ENCODE measurements at places on chromosomes 1 and 21. TPM values are rescaled to one million over a fixed set of nuclear protein-coding genes. Genes with fewer than 3 reads are reported as not detected.
A peak's percentile ranks its signal among the peaks of the same experiment; 100 is the strongest.

The BMP8A gene
- total RNA-seq: 0.55 TPM

The SPATA21 gene
- total RNA-seq: not detected

- peak; percentile 63 for DNase-seq
Measured at GRCh38 chr21:39867198-39867650, at the start of gene PCP4. PCP4 (plus strand) TSS chr21:39867438; CDS start chr21:39867502, 64 bp downstream.

- no peak for DNase-seq
Measured at GRCh38 chr1:87840767-87841166, 512.1 kb downstream of the LMO4 start.

GRCh38 chr1:167926486-167926997, 9.9 kb upstream of the DCAF6 start:
- no peak for DNase-seq

DNA sequence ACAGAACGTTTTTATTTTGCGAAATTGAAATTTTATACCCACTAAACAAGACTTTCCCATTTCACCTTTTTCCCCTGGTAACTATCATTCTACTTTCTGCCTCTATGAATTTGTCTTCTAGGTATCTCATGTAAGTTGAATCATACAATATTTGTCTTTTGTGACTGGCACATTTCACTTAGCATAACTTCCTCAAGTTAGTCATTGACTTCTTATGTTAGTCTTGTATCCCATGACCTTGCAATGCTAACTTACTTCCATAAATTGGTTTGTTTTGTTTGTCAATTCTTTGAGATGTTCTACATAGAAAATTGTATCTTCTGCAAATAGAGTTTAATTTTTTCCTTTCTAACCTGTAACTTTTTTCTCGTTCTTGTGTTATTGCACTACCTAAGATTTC, 26.9 kb downstream of the SH3BP5L start:
- no peak for DNase-seq
